ENCODE measurements at places on chromosomes 1 and 21.

DNA sequence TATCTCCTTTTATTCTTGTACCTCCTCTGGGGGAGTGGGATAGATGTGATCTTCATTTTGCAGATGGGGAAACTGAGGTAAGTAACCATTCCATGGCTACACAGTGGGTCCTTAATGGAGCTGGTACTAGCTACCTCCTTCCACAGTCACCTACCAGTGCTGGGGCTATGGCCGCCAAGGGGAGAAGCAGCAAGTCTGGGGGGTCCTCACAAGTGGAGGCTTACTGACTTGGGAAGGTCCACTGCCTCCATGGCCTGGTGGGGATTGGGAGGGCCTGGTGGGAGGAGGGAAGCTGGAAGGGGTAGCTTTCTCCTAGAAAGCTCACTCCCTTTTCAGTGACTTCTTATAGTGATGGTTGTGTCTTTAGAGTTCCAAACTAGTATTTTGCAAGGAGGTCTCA is 5.9 kb upstream of the FOXO6 start:
- DNase-seq, result no peak

DNA sequence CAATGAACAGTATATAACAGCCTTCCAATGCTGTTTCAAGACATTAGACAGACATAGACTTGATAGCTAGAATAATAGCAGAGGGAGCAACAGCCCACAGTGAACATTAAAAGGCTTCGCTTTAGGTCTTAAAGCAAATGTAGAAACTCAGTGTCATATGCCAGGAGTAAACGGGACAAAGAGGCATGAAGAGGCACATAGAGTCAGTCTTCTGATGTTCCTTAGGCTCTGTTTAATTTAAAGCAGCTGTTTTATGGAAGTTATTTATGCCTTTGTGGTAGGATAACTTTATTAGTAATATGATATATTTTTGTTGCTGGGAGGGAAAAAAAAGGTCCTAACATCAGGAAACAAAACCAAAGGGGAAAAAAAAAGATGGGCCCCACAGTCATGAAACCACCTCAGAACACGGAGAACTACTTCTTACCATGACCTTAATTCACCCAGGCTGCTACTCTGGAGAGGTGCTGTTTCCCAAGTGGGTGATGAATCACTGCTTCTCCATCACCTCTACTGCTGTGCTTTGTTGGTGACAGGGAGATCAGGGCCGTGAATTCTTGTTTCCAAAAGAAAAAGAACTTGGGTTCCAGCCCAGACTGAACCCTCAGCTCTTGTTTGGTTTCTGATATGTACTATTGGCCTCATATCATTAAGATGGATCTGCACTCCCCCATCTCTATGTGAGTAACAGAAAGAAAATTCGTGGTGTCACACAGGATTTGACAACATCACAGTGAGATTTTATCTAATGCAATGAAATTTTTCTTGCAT is 616.9 kb downstream of the KIF26B start:
- DNase-seq, result no peak

DNA sequence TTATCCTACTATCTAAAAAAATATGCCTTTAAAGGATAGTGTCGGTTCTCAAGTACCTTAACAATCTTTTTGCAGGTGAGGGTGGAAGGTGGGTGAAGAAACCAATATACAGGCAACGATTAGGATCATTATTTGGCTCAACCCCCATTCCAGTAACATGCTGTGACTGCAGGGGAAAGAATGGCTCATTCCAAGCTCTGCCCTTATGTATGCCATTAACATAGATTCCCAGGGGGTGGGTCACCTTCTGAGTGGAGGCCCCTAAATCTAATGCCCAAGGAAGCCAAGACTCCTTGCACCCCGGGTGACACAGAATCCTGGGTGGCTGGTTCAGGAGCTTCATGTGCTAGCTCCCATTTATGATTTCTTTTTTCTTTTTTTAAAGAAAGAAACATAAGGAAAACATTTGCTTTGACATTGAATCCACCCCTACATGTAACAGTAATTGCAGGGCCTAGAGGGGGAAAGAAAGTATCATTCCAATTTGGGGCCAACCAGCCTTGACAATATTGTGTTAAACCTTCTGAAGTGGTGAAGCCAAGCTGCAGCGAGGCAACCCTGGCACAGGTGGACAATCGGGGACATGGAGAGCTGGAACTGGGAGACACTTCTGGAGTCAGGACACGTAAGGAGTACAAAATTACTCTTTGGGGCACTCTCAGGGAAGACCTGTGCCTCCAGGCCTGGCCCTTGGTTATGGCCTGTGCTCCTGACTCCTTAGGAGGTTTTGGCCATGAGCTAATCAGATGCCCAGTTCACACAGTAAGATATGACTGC is 200.3 kb downstream of the PBX1 start:
- no peak for DNase-seq

DNA sequence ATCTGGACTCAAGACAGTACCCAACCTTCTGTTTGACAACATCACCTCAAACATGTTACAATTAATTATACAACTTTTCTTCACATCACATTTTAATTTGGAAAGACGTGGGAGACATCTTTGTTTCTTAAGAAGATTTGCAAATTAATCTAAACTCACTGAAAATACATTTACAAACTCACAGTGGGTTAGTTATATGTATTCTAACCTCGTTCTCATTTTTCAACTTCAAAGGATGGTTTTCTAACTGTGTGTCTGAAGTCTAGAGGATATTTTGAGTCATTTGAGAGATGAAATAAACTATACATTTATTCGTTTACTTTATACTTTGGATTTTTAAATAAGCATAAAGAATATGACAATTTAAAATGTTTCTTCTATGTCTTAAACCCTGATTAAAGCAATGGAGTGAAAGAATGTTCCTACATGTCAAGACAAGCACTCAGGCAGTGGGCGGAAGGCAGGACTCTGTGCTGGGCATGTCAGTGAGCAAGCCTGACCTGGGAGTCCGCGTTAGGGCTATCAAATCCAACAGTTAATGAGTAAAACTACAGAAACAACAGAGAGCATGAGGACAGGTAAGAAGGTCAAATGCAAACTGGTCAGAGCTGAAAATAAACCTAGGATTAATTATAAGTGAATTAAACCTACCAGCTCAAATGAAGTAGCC is 76.5 kb upstream of the CTTNBP2NL start:
- no peak for DNase-seq

DNA sequence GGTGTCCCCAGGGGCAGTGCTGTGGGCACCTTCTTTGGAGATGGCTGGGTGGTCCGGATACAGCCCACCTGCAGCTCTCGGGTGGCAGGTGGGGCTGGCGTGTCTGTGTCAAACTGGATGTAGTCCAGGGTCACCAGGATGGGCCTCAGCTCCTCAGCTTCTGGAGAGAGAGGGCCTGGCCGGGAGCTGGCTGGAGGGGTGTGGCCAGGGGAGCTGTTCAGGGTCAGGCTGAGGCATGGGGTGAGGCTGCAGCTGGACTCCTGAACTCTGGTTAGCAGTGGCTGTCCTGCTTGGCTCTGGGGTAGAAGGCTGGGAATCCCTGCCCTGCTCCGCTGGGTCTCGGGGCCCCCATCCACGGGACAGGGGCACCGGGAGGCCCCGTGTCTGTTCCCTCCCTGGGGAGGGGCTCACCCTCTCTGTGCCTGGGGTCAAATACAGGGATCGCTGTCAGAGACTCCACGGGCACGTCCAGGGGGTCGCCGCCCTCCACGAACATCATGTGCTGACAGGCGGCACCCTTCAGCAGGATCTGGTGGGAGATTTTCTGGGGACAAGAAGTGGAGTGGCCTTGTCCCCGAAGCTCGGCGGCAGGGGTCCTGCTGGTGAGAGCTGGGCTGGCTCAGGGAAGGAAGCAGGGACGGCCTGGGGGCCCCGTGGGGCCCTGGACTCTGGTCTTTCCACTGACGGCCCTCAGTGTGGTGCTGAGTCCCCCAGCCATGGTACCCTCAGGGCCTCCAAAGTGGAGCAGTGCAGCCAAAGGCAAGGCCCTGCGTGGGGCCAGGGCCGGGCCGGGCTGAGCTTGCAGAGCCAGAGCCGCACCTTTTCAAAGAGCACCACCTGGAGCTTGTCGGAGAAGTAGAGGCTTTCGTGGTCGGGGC is 4.1 kb upstream of the TMEM52 start:
- no peak for DNase-seq

- DNase-seq, result no peak
These were observed 6.6 kb downstream of the CSF1 start for GRCh38 chr1:109917051-109917767.

- DNase-seq, result no peak
These were observed 92.6 kb downstream of the ZNF281 start for GRCh38 chr1:200317236-200317635.

- no peak for DNase-seq
These were observed 54.7 kb downstream of the RIPK4 start for GRCh38 chr21:41712201-41712600.

- no peak for DNase-seq
These were observed 312.7 kb upstream of the C1orf87 start for GRCh38 chr1:60386249-60386648.

GRCh38 chr21:25330266-25330665 is 277.0 kb downstream of the MRPL39 start:
- no peak for DNase-seq

DNA sequence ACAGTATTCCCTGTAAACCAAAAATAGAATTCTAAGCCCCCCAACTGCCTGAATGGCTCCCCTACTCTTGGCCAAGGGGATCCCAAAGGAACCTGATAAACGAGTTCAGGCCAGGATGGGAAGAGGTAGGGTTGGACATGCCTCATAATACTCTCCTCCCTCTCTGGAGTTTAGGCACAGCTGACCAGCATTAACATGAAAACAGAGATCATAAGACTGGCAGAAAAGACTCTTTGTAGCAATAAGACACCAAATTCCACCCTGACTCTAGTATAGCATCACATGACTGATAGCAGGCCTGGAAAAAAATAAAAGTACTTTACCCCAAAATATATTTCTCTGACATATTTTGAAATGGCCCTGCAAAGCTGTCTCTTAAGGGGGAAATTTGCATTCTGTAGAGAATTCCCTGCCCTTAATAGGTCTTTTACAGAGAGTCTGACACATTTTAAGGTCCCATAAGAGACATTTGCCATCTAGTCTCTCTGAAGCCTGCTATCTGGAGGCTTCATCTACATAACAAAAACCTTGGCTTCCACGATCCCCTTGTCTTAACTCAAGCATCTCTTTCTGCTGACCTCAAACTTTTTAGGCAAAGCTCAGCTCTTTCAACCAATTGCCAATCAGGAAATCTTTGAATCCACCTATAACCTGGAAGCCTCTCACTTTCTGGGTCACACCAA is 55.9 kb downstream of the SIK1 start:
- no peak for DNase-seq

- no peak for DNase-seq
These were observed 3.9 kb upstream of the CLSPN start for GRCh38 chr1:35773711-35774110.

DNA sequence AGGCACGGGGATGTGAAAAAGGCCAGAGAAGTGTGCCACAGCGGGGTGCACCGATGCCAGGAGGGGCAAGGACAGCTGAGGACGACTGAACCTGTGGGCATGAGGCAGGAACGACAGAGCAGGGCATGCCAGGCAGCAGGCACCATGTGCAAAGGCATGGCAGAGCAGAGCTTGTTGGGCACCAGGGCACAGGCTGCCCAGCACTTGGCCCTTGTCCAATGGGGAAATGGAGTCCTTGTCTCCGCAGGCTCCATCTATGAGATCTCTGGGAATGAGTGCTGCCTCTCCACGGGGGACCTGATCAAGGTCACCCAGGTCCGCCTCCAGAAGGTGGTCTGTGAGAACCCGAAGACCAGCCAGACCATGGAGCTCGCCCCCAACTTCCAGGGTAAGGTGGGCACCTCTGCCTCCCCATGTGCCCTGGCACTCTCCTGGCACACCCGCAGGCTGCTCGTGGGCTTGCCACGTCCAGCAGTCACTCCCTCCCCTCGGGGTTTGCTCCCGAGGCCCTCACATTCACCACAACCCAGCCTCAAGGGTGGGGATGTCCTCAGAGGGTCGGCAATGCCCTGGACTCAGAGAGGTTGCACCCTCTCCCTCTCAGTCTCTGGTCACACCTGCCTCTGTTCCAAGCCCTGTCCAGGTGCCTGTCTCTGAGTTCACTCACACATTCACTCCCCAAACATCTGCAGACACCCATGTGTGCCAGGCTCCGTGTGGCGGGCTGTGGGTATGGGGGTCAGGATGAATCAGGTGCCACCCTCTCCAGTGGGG is 4.2 kb downstream of the THEMIS2 start:
- DNase-seq, result no peak

GRCh38 chr1:61851849-61852669 is 109.8 kb downstream of the PATJ start:
- peak; percentile 45 for DNase-seq

All from GM20000 (cell line).